ENCODE measurements at places on chromosomes 5 and 9.
A peak's percentile ranks its signal among the peaks of the same experiment; 100 is the strongest.

DNA sequence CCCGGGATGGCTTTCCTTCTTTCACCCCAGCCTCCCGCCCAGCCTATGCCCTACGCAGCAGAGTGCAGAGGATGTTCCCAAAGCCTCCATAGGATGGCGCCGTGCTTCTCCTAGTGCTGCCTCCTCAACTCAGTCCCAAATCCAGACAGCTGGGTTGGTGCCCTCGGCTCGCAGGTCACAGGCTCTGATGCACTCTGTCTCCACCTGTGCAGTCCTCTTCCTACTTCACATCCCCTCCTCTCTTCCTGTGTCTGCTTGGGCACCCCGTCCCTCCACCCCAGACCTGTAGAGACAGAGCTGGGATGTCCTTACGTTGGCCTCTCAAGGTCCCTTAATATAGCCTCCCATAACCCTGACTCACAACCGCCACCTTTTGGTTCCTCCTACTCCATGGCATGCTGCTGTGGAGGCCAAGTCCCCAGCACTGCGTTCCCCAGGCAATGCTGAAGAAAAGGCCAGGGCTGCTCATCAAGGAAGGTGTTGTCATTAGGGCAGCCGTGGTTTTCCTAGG is 314.4 kb downstream of the GADD45G start:
- peak; percentile 81 for DNase-seq

DNA sequence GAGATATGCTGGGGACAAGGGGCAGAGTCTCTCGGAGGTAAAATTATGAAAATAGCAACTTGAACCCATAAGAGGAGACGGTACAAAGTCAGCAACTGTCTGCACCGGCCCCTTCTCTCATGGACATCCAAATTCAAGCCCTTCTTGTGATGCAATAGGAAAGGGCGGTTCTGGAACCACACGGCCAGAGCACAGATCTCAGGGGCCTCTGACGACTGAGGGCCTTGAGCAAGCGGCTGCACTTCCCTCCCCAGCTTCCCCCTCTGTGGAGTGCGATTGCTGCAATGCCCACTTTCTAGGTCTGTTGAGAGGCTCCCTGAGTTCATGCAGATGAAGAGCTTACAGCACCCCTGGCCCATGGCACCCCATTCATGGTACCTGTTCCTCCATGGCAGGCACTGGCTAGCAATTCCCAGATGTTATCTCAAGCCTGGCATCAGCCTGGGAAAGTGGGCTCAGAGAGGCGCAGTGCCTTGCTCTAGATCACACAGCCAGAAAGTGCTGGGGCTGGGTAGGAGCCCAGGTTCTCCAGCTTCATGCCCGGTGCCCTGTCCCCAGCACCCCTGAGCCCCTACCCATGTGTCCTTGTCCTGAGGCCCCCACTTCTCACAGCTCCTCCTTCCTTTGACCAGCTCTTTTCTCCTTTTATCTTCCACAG is 17.7 kb upstream of the CPLX2 start:
- DNase-seq, result no peak

DNA sequence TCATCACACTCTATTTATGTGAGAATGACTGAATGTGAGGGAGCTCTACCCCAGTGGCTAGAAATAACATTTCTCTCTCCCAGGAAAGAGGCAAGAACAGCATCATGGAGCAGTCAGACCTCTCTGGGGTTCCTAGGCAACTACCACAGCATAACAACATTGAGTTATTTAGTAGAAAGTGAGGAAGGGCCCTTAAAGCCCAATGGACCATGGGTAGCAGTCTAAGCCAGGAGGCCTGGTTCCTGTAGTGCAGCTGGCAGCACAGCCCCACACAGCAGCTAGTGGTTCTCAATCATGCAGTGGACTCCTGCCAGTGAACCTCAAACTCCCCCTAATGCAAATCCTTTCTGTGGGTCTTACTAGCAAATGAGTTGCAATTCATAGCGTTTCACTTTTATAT is 55.3 kb downstream of the SPEF2 start:
- DNase-seq, result no peak

DNA sequence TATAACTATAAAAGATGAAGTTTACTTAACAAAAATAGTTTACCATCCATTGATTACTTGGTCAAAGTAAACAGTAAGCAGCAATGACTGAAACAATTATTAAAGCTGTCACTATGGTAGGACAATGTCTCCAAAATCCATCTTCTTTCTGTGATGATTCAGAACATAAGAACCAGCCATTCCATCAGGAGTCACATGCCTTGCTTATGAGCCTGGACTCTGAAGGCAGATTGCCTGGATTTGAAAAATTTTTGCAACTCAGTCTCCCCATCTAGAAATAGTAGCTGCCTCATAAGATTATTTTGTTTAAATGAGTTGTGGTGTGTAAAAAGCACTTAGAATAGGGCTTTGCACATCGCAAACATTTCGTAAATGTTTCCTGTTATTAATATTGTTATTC is 136.2 kb downstream of the LIFR start:
- no peak for DNase-seq

- no peak for DNase-seq
These were observed 368.1 kb upstream of the GRIA1 start for GRCh38 chr5:153122403-153122802.

GRCh38 chr5:36607114-36607571 is 737 bp downstream of the SLC1A3 start:
- DNase-seq, result peak; percentile 13

DNA sequence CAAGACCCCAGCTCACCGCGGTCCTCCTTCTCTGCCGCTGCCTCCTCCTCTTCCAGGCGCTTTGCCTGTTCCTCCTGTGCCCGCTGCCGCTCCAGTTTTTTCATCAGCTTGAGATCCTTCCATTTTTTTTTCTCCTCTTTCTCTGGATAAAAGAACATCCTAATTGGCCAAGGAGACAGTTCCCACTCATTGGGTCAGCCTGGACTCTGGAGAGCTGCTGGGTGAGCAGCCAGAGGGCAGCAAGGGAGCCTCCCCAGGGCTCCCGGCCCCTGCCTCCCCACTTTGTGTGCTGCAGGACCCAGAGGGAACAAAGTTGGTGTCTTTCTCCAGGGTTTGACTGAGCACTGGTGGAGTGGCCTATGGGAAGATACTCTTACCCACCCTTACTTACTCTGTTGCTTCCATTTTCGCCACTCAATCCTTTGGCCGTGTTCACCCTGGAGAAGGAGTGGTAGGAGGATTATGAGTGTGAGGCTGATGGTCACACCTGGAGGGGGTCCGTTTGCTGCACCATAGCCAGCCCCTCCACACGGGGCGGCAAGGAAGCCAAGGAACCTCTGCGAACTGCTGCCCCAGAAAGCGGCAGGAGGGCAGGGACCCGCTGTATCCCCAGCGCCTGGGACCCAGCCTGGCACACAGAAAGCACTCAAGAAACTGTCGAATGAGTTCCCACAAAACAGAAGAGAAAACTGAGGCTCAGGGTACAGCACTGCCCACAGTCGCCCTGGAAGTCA is 708 bp downstream of the SPOUT1 start:
- DNase-seq, result no peak

DNA sequence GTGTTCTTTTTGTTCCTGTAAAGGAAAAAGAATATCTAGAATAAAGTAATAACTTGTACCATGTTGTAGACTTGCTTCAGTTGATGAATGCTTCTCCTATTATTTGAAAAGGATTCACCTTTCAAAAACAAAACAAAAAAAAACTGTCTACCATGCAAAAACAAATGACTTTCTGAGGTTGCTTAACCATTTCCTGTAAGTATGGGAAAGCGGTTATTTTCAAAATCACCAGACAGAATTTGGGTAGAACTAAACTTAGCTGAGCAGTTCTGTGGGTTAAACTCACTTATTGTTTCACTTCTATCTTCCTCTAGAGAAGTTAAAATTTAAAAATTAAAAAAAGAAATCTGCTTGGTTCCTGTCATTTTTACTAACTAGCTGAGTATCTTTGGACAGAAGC is 25.2 kb downstream of the LNPEP start:
- no peak for DNase-seq

- no peak for DNase-seq
These were observed 3.3 kb upstream of the PRDM6 start for GRCh38 chr5:123085638-123086286.

DNA sequence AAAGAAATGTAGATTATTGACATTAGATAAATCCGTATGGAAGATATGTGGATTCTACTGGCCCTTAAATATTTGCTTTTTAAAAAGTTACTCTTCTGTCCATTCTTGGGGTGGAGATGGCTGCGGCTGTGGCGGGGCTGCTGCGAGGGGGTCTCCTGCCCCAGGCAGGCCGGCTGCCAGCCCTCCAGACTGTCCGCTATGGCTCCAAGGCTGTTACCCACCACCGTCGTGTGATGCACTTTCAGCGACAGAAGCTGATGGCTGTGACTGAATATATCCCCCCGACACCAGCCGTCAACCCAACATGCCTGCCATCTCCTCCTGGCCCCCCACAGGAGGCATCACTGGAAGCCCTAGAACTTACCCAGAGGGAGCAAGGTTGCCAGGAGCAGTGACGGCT is 50.7 kb downstream of the FAM170A start:
- DNase-seq, result no peak

DNA sequence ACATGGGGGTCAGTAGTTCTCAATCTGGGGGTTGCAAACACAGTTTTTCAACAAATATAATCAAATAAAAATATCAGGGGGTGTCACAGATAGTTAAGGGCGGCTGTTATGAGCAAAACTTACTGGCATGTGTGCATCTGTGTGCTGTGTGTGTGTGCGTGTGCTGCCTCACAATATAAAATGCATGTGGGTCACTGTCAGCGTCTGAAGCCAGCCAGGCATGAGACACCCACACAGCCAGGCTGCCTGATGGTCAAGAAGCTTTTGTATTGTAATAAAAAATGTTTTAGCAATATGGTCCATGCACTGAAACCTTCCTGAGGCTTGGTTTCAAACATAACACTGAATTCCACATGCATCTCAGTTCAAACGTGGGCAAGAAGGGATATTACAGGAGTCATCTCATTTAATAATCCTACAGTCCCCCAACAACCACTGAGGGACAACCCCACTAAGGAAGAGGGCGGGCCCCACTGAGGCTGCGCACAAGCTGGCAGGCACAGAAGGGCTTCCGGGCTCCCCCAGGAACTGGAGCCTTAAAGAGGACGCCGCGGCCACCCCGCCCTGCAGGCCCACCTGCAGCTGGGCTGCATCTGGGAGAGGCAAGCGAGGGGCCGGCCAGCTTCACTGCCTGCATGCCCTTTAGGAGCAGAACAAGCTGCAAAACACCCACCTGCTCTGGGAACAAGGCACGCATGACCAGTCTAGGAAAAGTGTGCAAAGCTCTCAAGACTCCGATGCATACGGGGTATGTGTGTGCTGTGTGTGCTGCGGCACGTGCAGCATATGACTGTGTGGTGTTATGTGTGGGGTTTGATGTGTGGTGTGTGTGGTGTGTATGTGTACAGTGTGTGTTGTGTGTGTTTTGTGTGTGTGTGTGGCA is 14.1 kb downstream of the SEMA4D start:
- DNase-seq, result no peak

DNA sequence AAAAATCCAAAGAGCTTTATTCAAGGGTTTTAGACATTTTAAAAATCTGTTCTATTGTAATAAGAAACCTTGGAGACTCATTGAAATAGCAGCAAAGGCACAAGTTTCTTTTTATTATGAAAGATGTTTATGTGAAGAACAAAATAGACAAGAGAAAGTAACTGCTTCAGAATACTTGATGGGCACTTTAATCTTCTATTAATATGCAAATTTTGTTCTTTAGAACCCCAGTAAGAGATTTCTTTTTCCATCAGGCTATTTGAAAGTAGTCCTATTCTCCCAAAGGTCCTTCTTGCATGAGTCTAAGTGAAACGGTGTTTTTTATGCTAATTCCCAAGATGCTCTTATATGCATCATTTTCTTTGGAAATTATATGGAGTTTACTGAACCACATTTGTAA is 602.0 kb downstream of the EFNA5 start:
- DNase-seq, result no peak

- no peak for DNase-seq
These were observed 2.7 kb downstream of the ADAMTS2 start for GRCh38 chr5:179342577-179342976.

GRCh38 chr9:87319656-87320055 is 178.0 kb upstream of the DAPK1 start:
- DNase-seq, result no peak

DNA sequence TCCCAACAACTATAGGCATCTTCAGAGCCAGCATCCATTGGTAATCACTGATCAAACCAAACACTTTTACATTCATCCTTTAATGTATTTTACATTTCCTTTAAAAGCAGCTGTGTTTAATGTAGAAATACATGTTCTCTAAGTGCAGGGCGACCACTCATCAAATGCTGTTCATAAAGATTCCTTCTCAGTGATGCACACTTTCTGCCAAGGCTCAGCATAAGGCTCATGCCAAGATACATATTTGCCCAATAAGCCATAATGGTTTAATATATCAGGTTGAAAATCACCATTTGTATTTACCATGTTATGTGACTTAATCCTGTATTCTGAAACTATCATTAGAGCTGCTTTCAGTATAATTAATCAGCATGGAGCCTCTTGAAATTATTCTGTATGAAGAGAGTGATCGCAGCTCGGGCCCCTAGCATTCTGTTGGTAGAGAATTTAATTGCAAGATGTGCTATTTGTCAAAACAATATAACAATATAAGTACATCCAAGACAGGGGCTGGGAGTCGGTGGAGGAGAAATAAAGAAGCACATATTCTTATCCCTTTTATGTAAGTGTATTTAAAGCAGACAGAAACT is 267.5 kb downstream of the EBF1 start:
- no peak for DNase-seq

DNA sequence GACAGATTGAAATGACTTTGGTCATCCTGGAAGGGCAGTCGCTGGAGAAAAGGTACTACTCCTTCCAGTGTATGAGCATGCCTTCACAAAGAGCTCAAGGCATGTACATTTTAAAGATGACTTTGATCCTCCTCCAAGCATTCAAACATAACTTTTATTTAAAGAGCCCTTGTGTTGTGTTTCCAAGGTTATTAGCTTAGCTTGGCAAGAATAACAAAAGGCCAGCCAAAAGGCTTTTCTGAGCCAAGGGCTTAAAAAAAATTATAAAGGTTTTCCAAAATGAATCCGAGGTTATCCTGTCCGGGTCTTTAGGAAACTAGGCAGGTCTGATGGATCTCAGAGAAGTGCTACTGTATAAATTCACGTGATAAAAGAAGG is 71.0 kb upstream of the PLPP6 start:
- DNase-seq, result no peak

DNA sequence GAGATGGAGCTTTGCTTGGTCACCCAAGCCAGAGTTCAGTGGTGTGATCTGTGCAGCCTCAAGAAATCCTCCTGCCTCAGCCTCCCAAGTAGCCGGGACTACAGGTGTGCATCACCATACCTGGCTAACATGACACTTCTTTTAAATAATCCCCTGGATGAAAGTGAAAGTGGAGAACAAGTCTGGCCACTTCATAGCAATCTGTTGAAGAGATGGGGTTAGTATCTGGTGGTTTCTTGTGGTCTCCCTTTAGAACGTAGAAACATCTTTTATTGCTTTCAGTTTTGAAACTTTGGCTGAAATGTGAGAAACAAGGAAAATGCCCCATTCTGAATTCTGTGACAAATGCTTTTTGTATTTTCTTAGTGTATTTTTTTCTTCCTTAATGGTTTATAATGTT is 452.5 kb upstream of the RIOK2 start:
- DNase-seq, result no peak

- no peak for DNase-seq
These were observed 507.6 kb downstream of the CETN3 start for GRCh38 chr5:89901983-89902382.

Measured in T47D (cell line).